HCT116 (cell line): ENCODE measurements at places on chromosomes 11 and 22.
A peak's percentile ranks its signal among the peaks of the same experiment; 100 is the strongest.

DNA sequence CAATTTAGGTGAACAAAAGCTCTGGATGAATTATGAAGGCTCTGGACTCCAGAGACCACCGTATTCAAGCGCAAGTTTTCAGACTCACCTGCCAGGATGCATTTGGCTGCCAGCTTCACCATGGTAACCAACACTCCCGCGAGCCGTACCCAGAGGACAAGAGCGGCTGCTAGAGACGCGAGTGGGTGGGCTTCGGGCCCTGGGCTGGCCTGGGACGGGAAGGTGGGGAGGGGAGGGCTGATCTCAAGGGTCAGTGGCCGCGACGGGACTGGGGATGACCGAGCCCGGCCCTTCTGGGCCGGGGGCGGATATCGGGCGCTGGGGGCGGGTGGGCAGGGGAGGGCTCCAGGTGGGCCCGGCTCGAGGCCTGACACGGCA, 344 bp downstream of the IFT27 start:
- peak overlapping the region; percentile 24; the same call in 1 of the 2 replicates for H3K27ac ChIP-seq
- H3K4me1 ChIP-seq, result peaks cover 20% of the 10 kb centered on the region

GRCh38 chr11:125586623-125587022, 6.0 kb upstream of the STT3A start:
- no peaks in the 10 kb centered on the region for H3K27me3 ChIP-seq
- no peak overlapping the region for H3K27ac ChIP-seq
- no peak overlapping the region for H3K4me3 ChIP-seq
- DNase-seq, result no peak
- H3K4me1 ChIP-seq, result peaks cover 21% of the 10 kb centered on the region

DNA sequence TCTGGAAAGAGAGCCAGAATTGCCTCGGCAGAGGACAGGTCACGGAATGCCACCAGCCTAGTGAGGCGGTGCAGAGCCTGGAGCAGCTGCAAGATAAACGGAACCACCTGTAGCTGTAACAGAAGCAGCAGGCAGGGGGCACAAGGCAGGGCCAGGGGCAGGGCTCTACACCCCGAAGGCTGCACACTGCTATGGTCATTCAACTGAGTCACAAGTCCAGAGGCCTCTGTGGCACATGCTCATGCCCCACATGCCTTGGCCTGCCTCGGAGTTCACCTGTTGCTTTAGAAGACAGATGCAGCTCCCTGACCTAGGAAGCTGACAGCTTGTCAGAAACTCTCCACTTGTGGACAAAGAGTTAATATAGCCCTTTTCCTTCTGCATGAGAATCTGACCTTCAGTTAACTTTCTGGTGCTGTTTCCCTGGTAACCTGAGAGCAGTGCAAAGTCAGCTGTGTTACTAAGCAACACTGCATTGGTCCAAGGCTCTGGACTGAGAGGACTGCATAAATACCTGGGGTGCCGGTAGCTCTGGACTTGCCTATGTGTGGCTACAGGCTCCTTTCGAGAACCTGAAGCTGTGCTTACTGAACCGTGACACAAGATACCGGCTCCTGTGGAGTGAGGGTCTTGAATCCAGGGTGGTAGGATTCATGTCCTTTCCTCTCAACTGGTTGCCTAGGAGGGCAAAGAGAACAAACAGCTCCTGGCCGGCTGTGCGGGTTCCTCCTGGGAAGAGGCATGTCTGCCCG, 10.5 kb downstream of the COMMD9 start:
- no peaks in the 10 kb centered on the region for H3K4me1 ChIP-seq
- H3K27ac ChIP-seq, result no peak overlapping the region
- no peaks in the 10 kb centered on the region for H3K36me3 ChIP-seq
- no peak for DNase-seq
- H3K27me3 ChIP-seq, result no peaks in the 10 kb centered on the region
- H3K4me3 ChIP-seq, result no peak overlapping the region

GRCh38 chr11:65870706-65871681, 1.6 kb downstream of the EFEMP2 start:
- peaks cover 10% of the 10 kb centered on the region; the same call in 1 of the 2 replicates for H3K4me1 ChIP-seq
- no peak overlapping the region for H3K4me3 ChIP-seq
- no peaks in the 10 kb centered on the region for H3K27me3 ChIP-seq
- H3K27ac ChIP-seq, result no peak overlapping the region
- no peak for DNase-seq

DNA sequence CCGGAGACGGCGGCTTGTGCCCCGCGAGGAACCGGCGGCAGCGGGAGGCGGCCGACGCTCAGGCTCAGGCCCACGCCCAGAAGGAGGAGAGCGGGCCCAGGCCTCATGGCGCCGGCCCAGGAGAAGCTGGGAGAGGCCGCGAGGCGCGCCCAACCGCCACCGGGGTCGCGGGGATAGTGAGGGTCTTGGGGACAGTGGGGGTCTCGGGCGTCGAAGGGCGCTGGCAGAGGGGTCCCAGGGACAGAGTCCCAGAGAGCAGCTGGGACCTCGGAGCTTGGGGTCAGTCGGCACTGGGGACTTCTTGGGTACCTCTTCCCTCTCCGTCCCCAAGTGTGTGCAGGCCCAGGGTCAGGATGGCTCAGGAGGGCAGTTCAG, at the start of gene PKDREJ:
Gene PKDREJ (minus strand): TSS at position 128 of the 375 bp plus-strand sequence. CDS start 21 bp downstream, at position 107.
- no peaks in the 10 kb centered on the region for H3K27me3 ChIP-seq
- no peak within 1 kb of the TSS for H3K27ac ChIP-seq
- DNase-seq, result no peak
- H3K4me3 ChIP-seq, result no peak within 1 kb of the TSS
- peaks cover 12% of the 10 kb centered on the region for H3K4me1 ChIP-seq
- H3K36me3 ChIP-seq, result no peaks in the 10 kb centered on the region

DNA sequence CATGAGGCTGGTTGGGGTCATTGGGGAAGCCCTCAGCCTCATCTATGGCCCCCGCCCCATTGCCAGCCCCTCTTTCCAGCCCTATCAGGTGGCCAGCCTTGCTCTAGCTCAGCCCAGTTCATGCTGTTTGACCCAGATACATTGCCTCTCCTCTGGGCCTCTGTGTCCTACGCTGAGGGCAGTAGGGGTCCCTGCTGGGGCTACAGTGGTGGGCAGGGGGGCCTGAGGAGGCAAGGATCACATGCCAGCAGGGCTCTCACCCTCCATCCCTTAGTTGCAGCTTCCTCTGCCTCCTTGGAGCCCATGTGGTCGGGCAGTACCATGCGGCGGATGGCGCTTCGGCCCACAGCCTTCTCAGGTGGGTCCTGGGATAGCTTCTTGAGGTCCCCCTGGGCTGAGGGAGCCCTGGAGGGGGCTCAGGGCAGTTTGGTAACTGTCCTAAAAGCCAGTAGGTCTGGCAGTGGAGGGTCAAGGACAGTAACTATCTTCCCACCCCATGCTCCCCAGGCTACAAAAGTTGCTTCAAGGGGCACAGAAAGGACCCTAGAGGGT, 19.2 kb downstream of the EMID1 start:
- H3K27ac ChIP-seq, result no peak overlapping the region
- H3K27me3 ChIP-seq, result no peaks in the 10 kb centered on the region
- H3K4me1 ChIP-seq, result no peaks in the 10 kb centered on the region
- no peaks in the 10 kb centered on the region for H3K36me3 ChIP-seq

- H3K27ac ChIP-seq, result no peak overlapping the region
- no peak overlapping the region for H3K4me3 ChIP-seq
- H3K4me1 ChIP-seq, result no peaks in the 10 kb centered on the region
- H3K27me3 ChIP-seq, result no peaks in the 10 kb centered on the region
- no peak for DNase-seq
- no peaks in the 10 kb centered on the region for H3K36me3 ChIP-seq
Measured at GRCh38 chr11:105948918-105949590, 73.0 kb downstream of the MSANTD4 start.

- no peak for DNase-seq
- no peak overlapping the region for H3K4me3 ChIP-seq
- no peak overlapping the region for H3K27ac ChIP-seq
- H3K36me3 ChIP-seq, result no peaks in the 10 kb centered on the region
Measured at GRCh38 chr11:77213589-77214428, 85.8 kb downstream of the MYO7A start.

GRCh38 chr11:1747753-1748635, 2.4 kb downstream of the IFITM10 start:
- H3K36me3 ChIP-seq, result no peaks in the 10 kb centered on the region
- no peak for DNase-seq
- no peaks in the 10 kb centered on the region for H3K4me1 ChIP-seq

GRCh38 chr11:19672586-19673206, 39.9 kb upstream of the NAV2 start:
- H3K27me3 ChIP-seq, result no peaks in the 10 kb centered on the region
- H3K27ac ChIP-seq, result no peak overlapping the region
- H3K4me1 ChIP-seq, result peaks cover 36% of the 10 kb centered on the region
- DNase-seq, result no peak
- H3K4me3 ChIP-seq, result no peak overlapping the region

- no peak overlapping the region for H3K4me3 ChIP-seq
- H3K36me3 ChIP-seq, result no peaks in the 10 kb centered on the region
- DNase-seq, result no peak
- H3K27me3 ChIP-seq, result peaks cover 7% of the 10 kb centered on the region; the same call in 1 of the 2 replicates
- H3K27ac ChIP-seq, result no peak overlapping the region
Measured at GRCh38 chr11:17458268-17458667, 18.4 kb downstream of the ABCC8 start.

DNA sequence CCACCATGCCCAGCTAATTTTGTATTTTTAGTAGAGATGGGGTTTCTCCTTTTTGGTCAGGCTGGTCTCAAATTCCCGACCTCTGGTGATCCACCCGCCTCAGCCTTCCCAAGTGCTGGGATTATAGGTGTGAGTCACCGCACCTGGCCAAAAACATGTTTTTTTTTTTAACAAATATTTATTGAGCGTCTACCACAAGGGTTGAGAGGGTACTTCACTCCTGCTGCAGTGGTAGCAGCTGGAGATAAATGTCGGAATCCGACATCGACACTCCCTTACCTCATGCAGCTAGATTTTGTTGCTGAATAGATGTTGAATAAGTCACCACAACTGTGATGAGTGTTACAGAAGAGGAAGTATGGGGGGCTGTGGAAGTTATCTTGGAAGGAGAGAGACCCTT, 971 bp downstream of the DNAJB13 start:
- H3K27ac ChIP-seq, result no peak overlapping the region
- no peaks in the 10 kb centered on the region for H3K27me3 ChIP-seq
- H3K4me3 ChIP-seq, result no peak overlapping the region
- no peaks in the 10 kb centered on the region for H3K36me3 ChIP-seq
- H3K4me1 ChIP-seq, result peaks cover 7% of the 10 kb centered on the region; the same call in 1 of the 2 replicates
